Fibroblast of skin of left biceps (primary cell): ENCODE measurements at places on chromosomes 1 and 21.

DNA sequence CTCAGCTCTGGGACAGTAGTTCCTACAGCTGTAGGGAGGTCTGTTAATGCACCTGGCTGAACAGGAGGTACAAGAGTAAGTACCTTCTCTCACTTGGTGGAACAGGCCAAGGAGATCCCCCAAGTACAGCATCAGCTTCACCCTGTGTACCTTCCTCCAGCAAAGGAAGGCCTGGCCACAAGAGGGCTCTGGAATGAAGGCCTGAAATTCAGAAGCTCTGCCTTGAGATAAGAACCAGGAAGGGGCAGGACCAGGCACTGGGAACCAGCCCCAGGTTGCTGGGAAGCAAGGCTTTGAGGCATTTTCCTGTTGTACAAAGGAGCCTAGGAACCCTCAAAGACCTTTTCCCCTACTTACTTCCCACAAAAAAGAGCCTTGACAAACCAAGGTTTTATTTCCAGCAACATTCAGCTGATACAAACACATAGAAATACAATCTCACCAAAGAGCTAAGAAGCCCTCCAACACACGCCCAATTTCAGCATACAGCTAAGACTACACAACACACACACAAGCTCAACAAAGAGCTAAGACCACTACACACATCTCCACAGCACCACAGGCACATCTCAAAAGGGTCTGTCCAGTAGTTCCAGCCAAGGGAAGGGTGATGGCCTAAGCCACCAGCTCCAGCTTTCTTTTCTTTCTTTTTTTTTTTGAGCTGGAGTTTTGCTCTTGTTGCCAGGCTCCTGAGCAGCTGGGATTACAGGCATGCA lies 23.5 kb downstream of the F11R start:
- DNase-seq: no peak

DNA sequence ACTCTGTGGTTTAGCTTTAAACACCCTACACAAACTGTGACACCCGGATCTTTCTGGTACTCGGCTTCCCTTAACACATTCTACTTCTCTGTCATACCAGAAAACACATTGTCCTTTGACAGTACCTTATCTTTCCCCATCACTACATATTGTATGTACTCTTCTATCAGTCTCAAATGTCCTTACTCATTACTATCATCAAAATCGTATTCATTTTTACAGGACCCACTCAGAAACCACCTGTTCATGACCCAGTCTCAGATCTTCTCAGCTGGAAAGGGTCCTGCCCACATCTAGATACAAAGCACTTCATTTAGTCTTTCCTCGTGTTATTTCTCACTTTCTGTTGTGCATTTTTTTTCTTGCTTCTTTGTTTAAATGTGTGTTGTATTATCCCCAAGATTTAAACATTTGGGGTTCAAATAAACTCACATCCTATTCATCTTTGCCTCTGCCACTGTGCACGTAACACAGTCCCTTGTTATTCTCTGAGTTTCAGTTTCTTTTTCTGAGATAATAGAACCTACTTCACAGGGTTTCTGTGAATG lies 27.7 kb downstream of the CD34 start:
- DNase-seq: no peak

GRCh38 chr1:235404190-235404589 lies 37.0 kb downstream of the TBCE start:
- no peak for DNase-seq

DNA sequence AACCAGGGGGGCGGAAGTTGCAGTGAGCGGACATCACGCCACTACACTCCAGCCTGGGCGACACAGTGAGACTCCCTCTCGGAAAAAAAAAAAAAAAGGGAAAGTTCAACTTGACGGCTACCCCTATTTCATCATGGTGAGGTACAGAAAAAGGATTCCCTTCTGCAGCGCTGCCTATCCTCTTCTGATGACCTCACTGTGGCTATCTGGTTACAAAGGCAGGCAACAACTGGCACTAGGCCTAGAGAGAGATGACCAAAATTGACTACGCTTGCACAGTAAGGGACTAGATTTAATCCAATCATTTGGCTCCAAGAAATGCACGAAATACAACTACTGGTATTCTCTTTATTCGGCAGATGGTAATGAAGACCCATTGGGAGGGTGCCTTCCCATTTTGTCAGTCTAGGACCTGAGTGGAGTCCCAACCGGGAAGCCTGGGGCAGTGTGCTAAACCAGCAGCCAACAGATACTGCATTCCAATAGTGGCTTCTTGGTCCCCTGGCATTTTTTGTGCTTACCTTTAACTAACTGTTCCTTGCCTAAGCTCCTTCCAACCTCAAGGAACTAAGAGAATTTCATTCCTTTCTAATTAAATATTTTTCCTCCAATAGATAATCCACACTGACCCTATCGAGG lies 36.6 kb downstream of the ITPKB start:
- DNase-seq: no peak

DNA sequence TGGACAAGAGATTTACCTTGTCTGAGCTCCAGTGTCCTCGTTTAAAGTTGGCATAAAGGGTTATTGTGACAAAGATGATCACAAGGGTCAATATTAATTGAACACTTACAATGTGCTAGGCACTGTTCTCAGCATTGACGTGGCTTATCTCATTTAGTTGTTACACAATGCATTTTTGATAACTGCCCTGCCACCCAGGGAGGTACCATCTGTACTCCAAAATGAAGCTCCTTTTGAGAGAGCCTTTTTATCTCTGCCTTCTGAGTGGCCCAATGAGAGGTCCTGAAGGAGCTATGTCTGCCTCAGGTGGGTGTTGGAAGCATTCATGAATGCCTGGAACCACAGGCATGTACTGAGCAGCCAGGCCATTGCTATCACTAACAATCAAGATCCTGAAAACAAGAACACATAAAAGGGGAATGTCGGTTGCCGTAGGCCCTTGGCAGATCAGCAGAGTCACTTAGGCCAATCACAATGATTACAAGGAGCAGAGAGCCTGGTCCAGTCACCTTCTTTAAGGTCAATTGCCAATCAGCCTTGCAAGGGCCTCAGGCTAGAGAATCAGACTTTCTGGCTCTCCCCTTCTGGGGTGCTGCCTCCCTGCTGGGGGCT lies 78.5 kb downstream of the NMNAT2 start:
- no peak for DNase-seq
